Heart right ventricle (tissue), 16 donors: ENCODE measurements at places on chromosomes 4 and X.

DNA sequence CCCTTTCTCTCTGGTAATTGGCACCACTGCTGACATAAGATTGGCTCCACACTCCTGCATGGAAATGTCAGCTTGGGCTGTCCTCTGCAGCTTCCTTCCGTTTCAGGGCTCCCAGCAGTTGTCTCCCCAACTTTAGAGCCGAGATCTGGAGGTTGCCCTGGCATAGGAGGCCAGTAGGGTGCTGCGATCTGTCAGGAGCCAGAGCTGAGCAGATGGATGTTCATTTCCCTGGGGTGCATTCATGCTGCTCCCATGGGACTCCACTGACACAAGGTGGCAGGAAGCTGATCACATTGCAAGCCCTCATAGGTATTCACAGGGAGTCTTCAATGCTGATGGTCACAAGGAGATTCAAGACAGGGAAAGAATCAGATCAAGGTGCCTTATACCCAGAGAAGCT lies 116.6 kb upstream of the RAI2 start:
- DNase-seq = no peak

DNA sequence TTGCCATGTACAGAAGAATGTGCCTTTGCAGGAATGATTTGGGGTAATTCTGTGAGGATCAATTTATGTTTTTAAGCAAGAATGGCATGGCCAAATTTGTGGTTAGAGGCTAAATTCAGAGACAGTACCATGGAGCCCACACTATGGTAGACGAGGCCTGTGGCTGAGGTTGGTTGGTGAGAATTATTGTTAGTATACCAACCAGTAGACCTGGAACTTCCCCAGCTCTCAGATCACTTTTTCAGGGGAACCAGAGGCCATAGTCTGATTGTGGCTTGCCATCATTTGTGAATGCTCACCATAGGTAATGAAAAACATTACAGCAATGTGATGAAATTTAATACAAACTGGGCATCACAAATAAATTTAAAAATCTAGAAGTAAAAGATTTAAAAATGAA lies 56.3 kb downstream of the SHISA3 start:
- no peak for DNase-seq

- peak; percentile 5 for DNase-seq
Measured at GRCh38 chr4:179095585-179096221, 1653.5 kb upstream of the AGA start.

- no peak for DNase-seq
Measured at GRCh38 chr4:3713346-3713745, 52.8 kb upstream of the ADRA2C start.

GRCh38 chr4:81651243-81651899 lies 179.7 kb upstream of the RASGEF1B start:
- DNase-seq = no peak

- DNase-seq = no peak
Measured at GRCh38 chrX:101252634-101253033, 33.0 kb downstream of the DRP2 start.

DNA sequence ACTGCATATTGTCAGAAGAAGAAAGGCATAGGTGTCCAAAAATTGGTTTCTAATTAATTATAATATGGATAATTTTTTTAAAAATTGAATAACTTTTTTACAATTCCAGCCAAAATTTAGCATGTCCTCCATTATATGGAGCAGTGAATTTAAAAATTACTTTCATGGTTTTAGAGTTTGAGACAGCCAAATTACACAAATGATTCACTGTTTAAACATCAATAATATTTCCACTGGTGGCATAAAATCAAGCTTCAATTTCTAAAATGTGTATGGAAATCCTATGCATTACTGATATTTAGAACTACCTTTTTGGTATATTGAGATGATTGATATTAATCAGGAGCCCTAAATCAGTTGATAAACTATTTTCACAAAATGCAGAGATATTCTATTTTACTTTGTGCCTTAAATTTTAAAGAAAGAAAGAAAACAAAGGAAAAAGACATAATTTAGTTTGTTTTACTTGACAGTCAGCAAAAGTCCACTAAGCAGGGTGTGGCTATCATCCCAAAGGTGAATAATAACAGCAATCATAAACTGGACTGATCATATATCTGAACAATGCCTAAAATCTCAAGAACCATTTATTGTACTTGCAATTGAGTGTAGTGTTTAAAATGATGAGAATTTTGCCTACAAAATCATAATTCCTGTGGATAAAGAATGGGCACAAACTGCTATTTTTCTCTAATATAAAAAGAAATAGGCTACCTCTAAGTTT lies 34.2 kb downstream of the KLHL34 start:
- DNase-seq = no peak

GRCh38 chr4:2071252-2071911 lies 12.3 kb downstream of the NAT8L start:
- no peak for DNase-seq

- DNase-seq = peak; percentile 18
Measured at GRCh38 chr4:3462321-3462789, 751 bp upstream of the DOK7 start.

DNA sequence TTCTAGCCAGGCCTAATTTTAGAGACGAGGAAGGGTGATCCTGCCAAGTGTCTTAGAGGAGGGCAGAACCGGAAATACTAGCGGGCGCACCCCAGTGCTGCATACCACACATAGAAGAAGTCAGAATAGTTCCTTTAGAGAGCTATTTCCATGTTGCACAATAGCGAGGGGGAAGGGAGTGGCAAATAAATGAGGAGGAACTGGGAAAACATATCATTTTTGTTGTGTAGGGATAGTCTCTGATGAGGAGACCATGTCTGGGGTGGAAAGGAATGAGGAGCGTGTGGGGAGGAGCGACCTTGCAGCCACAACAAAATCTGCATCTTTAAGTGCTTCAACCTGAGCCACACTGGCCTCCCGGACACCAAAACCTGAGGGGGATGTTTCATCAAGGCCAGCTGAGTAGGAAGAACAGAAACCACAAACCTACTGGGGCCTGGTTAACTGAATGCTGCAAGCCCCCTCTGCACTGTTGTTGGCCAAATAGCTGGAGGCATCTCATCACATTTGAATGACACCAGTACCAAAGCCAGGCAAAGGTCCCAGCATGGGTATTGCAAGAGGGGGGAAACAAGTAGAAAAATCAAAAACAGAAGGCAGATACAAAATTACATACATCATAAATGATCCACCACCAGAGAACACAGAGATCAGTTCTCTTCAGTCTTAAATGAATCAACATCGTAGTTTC lies 26.7 kb upstream of the C1QTNF7 start:
- peak; percentile 40 for DNase-seq
